ENCODE measurements at places on chromosomes 7 and 10. TPM values are rescaled to one million over a fixed set of nuclear protein-coding genes. Genes with fewer than 3 reads are reported as not detected.

GRCh38 chr7:22137466-22137865, 191.8 kb upstream of the CDCA7L start:
- DNase-seq, result no peak

Gene TAS2R3
- total RNA-seq, result 1.8 TPM

Gene PROSER2
- 0.27 TPM for total RNA-seq

DNA sequence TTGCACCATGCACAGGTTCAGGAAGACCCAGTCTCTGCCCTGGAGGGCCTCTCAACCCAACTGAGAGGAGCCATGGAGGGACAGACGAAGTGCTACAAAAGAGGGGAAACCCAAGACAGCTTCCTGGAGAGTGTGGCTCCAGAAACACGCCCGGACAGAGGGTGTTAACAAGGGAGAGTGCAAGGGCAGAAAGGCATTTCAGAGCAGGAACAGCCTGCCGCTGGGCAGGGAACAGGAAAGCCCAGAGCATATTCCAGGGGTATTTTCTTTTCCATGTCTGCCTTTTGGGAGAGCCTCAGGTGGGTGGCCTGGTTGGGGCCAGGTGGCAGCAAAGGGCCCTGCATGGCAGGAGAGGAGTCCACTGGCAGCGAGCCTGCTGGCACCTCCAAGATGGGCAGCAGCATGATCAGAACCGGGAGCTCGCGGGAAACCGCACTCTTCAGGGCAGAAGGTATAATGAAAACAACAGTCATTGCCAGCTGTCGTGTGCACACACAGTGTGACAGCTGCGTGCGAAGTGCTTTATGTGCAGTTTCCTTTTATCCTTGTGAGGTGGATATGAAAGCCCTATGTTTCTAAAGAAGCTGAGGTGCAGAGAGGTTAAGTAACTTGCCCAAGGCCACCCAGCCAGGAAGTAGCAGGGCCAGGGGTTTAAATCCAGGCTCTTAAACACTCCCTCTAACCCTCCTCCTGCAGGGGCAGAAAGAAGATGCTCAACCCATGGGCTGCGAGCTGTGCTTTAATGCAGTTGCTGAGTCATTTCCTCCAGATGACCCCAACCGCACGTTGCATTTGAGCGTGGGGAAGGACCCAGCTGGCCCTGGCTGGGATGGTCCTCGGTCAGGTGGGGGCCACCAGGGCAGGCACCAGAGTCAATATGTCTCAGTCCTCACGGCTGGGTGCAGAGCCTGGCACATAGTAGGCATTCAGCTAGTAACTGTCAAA, 128.6 kb downstream of the OAT start:
- DNase-seq, result no peak

DNA sequence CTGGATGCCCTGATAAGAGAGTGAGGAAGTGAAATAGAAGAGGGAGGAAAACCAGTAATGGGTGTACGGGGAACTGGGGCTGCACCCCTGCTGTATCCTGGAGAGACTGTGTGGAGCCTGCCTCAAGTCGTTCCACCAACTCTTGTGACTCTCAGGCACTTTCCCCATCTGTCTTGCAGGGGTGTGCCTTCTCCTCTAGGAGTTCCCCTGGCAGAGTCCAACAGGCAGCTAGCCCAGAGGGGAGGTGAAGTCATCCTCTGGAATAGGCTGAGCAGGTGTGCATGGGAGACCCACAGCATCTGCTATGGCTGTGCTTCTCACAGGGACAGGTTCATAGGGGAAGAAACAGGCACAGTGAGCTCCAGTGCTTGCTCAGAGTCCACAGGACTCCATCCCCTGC, 46.8 kb downstream of the WIPF3 start:
- no peak for DNase-seq

Gene SEPTIN14
- total RNA-seq, result not detected

Data from activated CD4-positive, alpha-beta T cell treated with anti-CD3 and anti-CD28 coated beads, Interleukin-2, amount 10 ng/mL, durations not matched to agents 7 days and 5 days (primary cell).